ENCODE measurements at places on chromosomes 2 and 18. TPM values are rescaled to one million over a fixed set of nuclear protein-coding genes. Genes with fewer than 3 reads are reported as not detected.

The TEKT4 gene
- not detected for total RNA-seq

The C2orf15 gene
- total RNA-seq = 0.24 TPM

The CAPN14 gene
- total RNA-seq = 0.96 TPM

The GMPPA gene
- total RNA-seq = 91.9 TPM

The COL4A4 gene
- total RNA-seq = 1.4 TPM

The ZNF519 gene
- 7.6 TPM for total RNA-seq

The TMEFF2 gene
- 0.10 TPM for total RNA-seq

The STPG4 gene
- not detected for total RNA-seq

DNA sequence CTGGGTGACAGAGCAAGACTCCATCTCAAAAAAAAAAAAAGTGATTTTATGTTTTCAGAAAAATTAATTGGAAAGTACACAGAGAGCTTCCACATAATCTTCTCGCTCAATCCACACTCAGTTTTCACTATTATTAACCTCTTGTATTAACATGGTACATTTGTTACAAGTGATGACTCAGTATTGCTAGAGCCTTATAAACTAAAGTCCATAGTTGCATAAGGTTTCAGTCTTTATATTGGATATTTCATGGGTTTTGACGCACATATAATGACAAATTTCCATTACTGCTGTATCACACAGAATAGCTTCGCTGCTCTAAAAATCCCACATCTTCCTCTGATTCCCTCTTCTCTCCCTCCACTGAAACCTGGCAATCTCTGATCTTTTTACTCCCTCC, 603.5 kb downstream of the XIRP2 start:
- no peak for DNase-seq

DNA sequence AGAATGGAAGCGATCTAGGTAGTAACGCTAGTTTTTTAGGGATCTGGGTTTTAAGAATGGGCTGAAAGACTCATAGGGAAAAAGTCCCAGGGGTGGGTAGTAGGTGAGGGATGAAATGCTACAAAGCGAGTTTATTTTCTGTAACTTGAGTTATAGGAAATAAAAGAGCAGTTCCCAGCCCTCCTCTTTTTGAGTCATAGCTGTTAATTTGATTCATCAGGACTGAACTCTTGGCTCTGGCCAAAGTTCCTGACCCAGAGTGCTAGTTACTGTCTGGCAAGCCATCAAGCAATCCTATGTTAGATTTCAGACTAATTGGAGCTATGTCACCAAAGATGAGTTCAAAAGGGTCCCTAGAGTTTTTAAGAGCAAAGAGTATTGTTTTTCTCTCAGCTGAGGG, 17.4 kb upstream of the NOSTRIN start:
- no peak for DNase-seq

- peak; percentile 20 for DNase-seq
Observed at GRCh38 chr2:33136056-33136455, 189.3 kb downstream of the LTBP1 start.

- no peak for DNase-seq
Observed at GRCh38 chr2:235557903-235558302, 64.1 kb downstream of the AGAP1 start.

GRCh38 chr2:159026170-159026569, 57.7 kb downstream of the TANC1 start:
- DNase-seq = no peak

DNA sequence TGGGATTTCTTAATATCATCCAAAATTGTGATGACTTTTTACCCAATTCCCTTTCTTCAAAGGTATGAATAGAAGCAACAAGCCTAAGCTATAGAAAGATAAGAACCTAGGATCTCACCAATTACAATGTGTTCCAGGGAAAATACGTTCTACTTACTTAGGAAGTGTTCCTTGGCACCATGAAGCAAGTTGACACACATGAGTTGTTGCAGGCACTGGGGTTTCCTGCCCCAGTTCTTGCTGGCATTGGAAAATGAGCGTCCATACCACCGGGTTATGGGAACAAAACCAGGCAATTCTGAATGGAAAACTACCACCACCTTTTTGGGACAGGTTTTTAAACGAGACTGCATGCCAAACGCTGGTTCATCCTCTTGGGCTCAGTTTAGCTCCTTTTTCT, 46.2 kb downstream of the CCBE1 start:
- DNase-seq = no peak

GRCh38 chr2:240149943-240150784, 9.7 kb upstream of the OTOS start:
- no peak for DNase-seq

- no peak for DNase-seq
Observed at GRCh38 chr2:175404839-175405238, 223.3 kb upstream of the ATP5MC3 start.

DNA sequence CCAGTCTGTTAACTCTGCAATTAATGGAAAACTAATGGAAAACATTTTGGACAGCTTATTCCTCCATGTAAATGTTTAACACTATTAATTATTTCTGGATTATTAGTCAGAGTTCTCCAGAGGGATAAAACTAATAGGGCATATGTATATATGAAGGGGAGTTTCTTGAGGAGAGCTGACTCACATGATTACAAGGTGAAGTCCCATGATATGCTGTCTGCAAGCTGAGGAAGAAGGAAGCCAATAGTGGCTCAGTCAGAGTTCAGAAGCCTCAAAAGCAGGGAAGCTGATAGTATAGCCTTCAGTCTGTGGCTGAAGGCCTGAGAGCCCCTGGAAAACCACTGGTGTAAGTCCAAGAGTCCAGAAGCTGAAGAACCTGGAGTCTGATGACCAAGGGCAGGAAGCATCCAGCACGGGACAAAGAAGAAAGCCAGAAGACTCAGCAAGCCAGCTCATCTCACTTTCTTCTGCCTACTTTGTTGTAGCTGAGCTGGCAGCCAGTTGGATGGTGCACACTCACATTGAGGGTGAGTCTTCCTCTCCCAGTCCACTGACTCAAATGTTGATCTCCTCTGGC, 136.0 kb downstream of the PTH2R start:
- DNase-seq = no peak

GRCh38 chr2:204172145-204172600, 235.6 kb downstream of the ICOS start:
- DNase-seq = no peak

GRCh38 chr2:159232456-159233170, 53.9 kb downstream of the WDSUB1 start:
- no peak for DNase-seq

- DNase-seq = no peak
Observed at GRCh38 chr2:189092936-189093335, 86.6 kb downstream of the COL5A2 start.

DNA sequence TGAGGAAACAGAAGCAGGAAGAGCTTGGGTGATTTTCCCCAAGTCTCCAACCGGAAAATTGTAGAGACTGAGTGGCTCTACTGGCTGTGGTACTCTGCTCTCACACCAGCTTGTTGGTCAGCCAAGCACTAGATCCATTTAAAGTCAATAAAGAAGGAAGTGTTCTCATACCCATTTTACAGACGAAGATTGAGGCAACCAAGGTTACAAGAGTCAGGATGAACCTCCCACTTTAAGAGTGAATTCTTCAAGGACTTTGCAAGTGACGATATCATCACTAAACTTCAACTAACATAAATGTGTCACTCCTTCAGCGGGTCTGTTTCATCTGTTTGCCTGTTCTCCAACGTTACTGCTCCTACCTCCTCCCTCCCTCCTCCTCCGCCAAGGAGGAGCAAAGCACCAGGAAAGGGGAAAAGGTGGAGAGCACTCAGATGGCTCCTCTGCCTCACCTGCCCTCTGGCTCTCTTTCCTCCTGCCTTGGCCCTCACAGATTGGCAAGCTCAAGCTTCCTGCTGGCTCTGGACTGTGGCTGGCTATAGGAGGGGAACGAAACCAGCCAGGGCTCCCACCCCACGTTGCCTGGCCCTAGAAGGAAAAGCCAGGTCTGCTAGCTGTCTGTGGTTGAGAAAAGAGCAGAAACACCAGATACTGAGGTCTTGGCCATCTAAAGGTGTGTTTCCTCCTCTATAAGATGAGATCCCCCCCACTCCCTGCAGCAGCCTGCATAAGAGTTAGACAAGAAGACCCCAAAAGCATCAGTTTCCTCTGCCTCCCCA, 3.6 kb upstream of the RAB11FIP5 start:
- DNase-seq = no peak

Data from RPMI7951 (cell line).